ENCODE measurements at places on chromosomes 12 and 14. TPM values are rescaled to one million over a fixed set of nuclear protein-coding genes. Genes with fewer than 3 reads are reported as not detected.

DNA sequence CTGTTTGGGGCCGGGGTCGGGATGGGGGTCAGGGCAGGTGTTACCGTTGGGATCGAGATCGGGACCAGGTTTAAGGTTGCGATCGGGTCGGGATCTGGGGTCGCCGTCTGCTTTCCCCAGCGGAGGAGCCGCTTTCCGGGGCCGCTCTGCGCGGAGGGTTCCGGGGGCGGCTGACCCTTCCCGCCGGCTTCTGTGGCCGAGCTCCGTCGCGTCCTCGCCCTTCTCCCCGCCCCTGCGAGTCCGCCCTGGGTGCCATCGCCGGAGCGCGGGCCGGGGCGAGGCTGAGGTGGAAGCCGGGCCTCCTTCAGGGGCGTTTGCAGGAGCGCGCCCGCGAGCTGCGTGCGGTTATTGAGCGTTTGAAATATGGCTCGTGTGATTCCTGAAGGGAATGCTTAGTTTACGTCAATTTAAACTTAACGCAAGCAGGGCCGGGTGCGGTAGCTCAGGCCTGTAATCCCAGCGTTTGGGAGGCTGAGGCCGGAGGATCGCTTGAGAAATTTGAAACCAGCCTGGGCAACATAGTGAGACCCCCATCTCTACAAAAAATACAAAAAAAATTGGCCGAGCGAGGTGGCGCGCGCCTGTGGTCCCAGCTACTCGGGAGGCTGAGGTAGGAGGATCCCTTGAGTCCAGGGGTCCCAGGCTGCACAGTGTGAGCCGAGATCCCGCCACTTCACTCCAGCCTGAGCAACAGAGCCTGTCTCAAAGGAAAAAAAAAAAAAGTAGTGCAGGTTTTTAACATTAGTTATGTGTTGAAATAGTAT is 620 bp downstream of the PGAM5 start:
- no peak for DNase-seq

TIMELESS gene
- 16.7 TPM for polyA plus RNA-seq

DNA sequence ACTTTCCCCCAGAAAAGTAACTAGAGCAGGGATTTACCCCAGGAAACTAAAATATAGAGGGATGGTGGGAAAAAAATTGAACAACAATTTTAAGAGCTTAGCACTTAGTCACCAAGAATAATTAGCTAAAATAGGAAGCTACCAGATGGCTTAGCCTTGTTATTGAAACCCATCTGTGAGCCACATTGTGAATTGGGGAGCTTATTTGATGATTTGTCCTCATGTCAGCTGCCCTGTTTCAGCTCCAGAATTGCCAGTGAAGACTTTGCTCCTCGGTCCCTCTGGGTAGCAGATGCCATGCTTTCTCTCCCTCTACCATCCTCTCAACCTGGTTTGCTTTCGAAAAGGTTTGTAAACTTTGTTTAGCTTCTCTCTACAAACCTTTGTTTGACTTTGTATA is 67.7 kb upstream of the PTHLH start:
- DNase-seq, result no peak

PLD4 gene
- polyA plus RNA-seq, result 5.5 TPM

TAS2R7 gene
- not detected for polyA plus RNA-seq

GRCh38 chr14:40347675-40348074 is 915.4 kb upstream of the FBXO33 start:
- DNase-seq, result no peak

PRH2 gene
- polyA plus RNA-seq, result 0.35 TPM

DNA sequence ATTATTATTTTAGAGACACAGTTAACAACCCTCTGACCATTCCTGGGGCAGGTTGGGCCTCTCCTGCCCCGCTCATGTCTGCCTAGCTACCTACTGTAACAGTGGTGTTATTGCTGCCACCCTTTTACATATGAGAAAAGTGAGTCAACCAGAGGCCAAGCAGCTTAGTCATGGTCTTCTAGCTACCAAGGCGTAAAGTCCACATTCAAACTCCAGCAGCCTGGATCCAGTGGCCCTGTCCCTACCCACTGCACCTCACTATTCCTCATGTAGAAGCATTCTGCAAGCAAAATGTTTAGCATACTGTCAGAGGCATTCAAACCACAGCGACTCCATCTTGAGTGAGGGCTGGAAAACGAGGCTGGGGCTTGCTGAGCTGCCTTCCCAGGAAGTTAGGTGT is 95.8 kb downstream of the SLC15A4 start:
- no peak for DNase-seq

ACVRL1 gene
- polyA plus RNA-seq, result 36.1 TPM

SRRM4 gene
- polyA plus RNA-seq, result 0.27 TPM

DNA sequence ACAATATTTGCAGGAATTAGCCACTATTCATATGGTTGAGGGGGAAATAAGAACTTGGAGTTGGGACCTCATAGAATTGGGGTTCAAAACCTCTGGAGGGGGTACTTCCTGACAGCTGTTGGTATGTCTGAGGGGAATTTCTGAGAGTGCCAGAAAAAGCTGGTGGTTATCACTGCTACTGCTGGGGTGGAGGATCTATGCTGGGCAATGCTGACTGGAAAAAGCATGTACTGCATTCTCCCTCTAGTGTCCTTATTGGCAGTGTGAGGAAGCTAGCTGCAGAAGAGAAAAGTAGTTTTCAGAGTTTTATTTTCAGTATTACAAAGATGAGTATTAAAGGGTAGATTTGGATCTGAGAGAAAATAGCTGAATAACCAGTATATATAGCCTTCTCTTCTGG is 88.8 kb downstream of the FUT8 start:
- DNase-seq, result no peak

PPP4R3A gene
- 73.2 TPM for polyA plus RNA-seq

DNA sequence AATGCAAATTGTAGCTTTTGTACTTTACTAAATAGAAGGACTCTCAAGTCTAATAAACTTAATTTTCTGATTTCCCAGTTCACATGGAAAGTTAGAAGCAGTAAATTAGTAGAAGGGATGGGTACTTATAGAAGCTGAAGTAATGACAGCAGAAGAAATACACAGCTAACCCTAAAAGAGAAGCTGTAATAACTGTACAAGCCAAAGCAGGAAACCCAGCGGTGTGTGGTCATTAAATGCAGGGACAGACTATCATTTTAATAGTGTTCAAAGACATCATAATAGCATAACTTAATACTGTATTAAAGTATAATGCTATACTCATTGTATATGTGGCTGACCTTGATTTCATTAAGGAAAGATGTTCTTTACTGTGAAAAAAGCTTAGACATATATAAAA is 74.9 kb downstream of the PCNX1 start:
- no peak for DNase-seq

GRCh38 chr14:26594756-26595545 is 2.9 kb downstream of the NOVA1 start:
- DNase-seq, result peak; percentile 33

BBOF1 gene
- polyA plus RNA-seq, result 7.6 TPM

WNT1 gene
- 0.15 TPM for polyA plus RNA-seq

DNA sequence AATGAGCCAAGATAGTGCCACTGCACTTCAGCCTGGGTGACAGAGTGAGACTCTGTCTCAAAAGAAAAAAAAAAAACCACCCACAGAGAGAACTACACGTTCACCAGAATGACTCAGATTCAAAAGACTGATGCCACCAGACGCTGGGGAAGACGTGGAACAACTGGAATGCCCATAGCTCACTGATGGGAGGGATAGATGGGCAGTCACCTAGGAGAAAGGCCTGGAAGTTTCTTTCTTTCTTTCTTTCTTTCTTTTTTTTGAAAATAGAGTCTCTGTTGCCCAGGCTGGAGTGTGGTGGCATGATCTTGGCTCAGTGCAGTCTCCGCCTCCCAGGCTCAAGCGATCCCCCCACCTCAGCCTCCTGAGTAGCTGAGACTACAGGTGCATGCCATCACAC is 10.0 kb upstream of the KLC1 start:
- DNase-seq, result no peak

DNA sequence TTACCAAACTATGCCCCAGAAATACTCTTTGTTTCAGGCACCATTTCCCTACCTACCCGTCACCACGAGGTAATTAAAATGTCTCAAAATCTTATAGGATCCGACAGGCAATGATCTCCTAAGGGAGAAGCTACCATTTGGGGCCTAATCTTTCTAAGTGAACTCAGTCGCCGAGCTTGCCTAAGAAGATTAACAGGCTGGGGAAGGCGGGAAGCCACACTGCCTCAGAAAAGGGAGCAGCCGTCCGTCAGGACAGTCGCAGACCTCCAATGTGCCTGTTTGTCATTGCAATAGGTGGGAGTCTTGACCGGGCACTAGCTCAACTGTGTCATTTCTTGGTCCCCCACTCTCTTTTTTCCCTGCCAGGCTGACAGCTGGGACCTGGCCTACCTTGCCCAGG is 4.6 kb downstream of the TTC7B start:
- DNase-seq, result no peak

GRCh38 chr12:104057771-104058197 is 6.5 kb upstream of the HCFC2 start:
- no peak for DNase-seq

GRCh38 chr12:52300796-52301691 is 9.7 kb upstream of the KRT81 start:
- DNase-seq, result no peak

JDP2 gene
- polyA plus RNA-seq, result 50.5 TPM

- DNase-seq, result peak; percentile 82
Measured at GRCh38 chr12:57609781-57610553, 1.3 kb upstream of the ARHGEF25 start.

NEDD1 gene
- polyA plus RNA-seq, result 24.1 TPM

ATG2B gene
- 13.9 TPM for polyA plus RNA-seq

DNA sequence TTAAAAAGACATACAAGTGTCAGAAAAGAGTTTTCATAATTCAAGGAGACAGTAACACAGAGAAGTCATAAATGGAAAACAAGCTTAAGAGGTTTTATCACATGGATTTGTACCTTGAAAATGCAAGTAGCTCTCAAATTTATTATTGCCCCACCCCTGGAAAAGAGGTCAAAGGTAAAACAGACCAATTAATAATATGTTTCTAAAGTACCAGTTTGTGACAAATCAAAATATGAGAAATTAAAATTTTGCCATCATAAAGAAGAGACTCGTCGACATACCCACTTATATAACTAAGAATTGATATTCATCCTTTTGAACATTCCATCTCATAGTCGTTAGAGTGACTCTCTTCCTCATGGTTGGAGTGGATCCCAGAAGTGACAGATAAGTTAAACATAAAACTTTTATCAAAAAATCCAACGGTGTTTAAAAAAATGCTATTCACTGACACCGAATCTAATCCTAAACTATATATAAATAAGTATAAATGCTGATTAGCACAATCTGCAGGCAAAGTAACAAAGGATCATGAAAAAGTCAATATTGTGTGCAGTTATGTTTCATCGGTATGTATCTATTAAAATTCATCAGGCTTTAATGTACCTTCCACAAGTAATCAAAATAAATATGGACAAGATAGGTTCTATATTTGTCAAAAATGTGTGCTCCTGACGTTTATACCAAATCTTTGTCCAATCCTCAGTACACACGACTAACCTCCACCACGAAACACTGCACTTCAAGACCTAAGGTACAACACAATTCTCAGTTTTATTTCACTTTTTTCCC is 2.3 kb downstream of the CORO1C start:
- DNase-seq, result no peak

DNA sequence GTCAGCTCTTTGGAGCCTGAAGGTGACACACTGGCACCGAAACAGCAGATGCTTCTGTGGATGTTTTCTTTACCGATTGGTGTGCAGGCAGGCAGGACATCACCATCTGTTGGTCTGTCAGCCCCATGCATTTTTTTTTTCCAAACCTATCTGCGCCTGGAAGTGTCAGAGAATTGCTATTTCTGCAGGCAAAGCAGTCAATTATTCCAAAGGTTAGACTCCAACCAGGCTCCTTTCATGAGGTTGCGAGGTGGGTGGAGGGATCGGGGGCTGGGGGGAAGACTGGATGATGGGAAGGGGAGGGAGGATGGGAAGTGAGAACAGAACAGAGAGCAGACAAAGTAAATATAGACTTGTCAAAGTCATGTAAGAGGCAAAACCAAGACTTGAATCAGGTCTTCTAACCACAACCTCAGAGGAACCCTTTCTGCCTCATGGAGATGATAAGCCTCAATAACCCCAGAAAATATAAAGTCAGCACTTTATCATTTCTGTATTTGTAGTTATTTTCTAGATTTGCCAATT is 117.7 kb downstream of the OTOGL start:
- no peak for DNase-seq
